ENCODE measurements at places on chromosomes 1 and 21.
A peak's percentile ranks its signal among the peaks of the same experiment; 100 is the strongest.

DNA sequence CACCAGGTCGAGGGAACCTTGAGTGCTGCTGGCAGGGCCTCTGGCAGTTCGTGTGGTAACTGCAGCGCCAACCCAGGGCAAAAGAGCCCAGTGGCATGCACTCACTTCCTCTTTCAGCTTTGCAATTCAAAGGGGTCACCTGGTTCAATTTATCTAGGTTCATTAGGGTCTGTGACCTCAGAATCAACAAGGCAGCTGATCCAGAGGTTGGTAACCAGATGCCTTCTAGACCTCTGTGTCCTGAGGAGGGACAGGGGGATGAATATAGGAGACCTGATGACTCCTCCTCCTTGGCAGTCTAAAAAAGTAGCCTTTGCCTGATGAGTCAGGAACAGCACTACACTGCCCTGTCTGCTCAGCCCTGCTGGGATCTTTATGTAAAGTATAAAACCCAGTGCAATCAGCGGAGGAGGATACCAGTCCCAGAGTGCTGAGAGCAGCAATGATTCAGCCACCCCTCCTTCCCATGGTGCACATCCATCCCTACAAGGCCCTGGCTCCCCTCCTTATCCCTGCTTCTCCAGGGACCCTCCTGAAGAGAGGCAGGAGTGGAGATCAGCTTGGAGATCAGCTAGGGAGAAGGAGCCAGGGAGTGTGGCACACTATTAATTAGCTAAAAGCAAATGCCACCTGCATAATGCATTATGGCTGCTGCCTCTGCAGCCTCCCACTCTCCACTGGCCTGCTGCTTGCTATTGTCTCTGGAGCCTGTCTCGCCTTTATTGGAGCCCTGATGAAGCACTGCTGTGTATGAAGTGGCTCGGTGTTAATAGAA lies 11.2 kb upstream of the FMOD start:
- DNase-seq = no peak

- DNase-seq = no peak
Measured at GRCh38 chr1:190399233-190399632, 78.4 kb downstream of the BRINP3 start.

DNA sequence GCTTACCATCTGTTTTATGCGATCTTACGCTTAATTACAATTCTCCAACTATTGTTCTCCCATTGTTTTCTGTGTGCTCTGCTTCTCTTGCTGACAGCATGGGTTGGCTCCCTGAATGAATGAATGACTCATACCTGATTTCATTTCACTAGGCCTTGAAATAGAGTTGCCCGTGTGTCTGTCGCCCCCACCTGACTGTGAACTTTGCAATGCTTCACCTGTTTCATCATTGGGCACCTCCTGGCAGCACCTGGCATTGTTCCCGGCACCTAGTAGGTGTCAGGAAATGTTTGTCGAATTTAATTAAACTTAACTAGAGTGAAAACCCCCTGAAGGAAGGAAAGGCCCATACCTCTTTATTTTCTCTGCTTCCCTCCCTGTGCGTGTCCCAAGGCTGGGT lies 120.5 kb upstream of the KLHDC7A start:
- no peak for DNase-seq

DNA sequence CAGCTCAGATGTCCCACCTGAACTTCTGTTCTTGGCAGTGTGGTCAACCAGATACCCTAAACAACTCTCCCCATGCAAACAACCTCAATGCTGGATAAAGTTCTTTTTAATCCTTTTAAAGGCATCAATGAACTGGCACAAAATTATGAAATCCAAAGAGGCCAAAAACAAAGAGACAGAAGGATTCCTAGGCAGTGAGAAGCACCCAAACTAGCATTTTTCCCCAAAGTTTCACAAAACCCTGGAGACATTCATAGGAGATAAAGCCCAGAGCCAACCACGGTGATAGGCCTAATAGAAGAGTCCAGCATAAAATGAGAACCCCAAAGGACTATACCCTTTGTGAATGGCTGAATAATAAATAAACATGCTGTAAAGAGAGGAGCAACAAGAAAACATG lies 50.7 kb downstream of the MATN1 start:
- DNase-seq = no peak

DNA sequence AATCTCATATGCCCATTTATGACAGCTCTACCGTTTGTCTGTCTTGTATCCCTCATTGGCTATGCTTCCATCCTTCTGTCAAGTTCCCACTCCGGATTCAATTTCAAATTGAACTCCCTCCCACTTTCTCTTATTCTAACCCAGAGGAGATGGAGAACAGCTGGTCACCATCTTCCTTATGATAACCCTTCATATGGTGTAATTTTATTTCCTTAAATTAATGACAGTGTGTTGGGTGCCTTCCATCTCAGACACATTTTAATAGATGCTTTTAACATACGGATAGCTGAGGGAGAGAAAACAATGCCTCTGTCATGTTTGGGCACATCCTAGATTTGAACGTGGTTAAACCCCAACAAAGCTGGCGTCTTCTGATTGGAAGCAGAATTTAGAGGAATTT lies 103.0 kb upstream of the PLXNA2 start:
- no peak for DNase-seq

- no peak for DNase-seq
Measured at GRCh38 chr1:53600001-53600400, 139.0 kb downstream of the GLIS1 start.

DNA sequence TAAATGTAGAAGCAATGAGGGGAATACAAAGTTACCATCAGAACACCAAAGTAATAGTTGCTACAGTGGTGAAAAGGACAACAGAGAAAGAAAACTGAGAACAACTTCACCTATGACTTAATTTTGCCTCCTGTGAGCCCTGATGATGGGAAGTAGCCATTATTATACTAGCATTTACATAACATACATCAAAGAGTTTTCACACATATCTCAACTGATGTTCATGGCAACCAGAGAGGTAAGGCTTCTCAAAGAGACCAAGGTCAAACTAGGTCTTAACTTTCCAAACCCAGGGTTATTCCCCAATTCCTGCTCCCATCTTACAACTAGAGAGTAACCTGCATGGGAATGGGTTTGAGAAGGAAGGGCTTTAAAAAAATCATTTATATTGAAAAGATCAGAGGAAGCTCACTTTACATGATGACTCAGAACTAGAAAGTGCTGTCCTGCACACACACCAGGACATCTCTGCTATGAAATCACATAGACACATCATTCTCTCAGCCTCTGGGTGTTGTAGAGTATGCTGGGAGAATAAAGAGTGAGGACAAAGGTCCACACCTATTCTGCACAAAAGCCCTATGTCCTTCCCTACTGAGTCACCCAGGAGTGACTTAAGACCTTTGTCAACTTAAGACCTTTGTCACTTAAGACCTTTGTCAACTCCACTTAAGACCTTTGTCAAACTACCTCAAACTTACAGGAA lies 179.7 kb downstream of the TNFSF18 start:
- DNase-seq = no peak

GRCh38 chr1:169858467-169858866 lies 35.2 kb downstream of the SCYL3 start:
- no peak for DNase-seq

- no peak for DNase-seq
Measured at GRCh38 chr21:33013626-33014025, 12.1 kb upstream of the OLIG2 start.

- DNase-seq = no peak
Measured at GRCh38 chr21:35048183-35048601, 910 bp downstream of the RUNX1 start.

DNA sequence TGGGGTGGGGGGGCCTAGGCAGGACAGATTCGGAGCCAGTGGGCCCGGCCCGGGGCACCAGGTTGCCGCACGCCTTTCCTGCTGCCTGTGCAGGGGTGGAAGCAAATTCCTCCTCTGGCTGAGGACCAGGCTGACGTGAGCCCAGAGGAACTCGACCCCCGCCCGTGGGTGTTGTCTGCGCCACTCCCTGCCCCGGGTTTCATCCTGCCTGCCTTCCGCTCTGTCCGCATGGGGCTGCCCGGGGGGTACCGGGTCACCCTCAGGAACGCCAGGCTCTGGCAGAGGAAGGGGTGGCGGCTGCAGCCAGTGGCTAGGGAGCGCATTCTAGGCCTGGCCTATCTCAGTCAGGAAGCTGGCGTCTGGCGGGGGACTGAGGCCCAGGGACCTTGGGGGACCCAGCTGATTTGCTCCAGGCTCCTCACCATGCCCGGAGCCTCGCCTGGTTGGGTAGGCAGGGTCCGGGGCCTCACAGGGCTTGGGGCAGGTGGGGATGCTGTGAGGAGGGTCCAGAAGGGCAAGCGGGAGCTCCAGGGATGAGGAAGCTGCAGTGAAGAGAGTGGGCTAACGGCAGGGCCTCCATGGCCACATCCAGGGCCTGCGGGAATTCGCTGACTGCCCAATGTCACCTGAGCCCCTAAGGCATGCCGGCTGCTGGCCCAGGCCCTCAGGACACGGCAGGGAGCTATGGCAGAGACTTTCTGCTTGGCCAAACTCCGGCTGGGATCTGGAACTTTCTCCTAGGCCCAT lies 2.4 kb upstream of the IBA57 start:
- DNase-seq = no peak

DNA sequence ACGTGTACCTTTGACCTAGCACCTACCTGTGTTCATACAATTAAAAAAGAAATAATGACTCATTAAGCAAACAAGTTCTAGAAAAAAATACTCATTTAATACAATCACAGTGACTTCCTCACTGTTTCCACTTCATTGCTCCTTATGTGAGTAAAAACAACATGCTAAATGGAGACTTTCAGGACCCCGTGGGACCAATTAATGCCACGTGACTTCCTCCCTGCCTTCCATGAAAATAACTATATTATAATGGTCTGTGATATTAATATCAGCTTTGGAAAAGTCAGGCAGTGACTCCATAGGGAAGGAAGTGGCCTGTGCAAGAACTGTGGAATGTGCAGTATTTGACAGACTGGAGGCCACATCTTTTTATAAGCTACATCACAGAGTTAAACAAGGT lies 337.8 kb downstream of the HLX start:
- no peak for DNase-seq

DNA sequence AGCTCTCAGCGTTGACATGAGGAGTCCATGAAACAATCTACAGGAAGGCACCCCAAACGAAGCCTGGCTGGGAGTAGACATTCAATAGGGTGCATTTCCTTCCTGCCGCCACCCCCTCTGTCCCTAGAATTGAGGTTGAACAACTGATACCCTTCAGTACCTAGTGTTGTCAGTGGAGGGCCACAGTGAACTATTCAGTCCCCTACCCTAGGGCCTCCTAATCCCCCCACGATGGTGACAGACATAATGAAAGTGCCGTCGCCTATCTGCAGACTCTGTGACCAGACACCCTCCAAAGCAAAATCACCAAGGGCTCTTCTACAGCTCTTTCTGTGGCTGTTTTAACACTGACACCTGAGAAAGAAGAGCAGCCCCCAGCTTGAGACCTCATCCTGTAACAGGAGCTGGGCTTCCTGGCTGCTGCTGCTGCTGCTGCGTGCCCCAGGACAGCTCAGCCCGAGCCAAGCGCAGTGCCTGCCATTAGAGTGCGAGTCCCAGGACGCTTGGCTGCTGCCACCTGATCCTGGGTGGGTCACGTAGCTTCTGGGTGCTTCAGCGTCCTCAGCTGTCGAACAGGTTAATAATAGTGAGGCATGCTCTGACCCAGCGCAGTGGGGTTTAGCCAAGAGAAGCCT lies 183.0 kb downstream of the ZBTB18 start:
- no peak for DNase-seq

DNA sequence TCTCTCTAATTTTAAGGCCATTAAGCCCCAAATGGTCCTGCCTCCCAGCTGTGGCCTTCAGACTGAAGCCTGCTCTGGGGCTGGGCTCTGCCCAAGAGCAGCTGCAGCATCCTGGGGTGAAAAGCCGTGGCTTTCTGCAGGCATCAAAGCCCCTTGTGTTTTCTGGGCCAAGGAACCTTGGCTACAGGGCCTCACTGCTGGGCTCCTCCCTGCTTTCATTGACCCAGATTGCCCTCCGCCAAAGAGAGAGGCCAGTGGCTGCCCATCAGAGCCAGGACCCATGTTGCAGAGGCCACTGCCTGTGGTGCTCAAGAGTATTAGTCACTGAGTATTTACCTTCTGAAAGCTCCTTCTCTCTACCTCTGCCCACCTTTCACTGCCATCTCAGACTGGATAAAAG lies 1.6 kb downstream of the ZNF648 start:
- no peak for DNase-seq

DNA sequence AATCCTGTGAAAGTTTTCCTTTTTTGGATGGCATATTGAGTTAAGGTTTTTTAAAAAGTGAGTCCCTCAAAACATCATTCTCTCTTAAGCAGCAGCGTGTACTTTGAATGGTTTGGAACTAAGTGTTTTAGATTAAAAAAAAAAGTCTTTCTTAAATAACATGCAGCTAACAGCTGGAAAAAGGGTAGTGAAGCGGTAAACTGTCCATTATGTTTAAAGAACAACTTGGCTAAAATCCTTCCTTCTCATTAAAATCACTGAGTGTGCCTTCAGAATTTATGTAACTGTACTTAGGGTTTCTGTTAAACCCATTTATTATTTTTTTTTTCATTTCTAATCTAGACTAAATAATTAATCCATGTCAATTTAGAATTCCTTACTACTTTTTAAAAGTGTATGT lies 254.2 kb upstream of the ADAMTS5 start:
- no peak for DNase-seq

DNA sequence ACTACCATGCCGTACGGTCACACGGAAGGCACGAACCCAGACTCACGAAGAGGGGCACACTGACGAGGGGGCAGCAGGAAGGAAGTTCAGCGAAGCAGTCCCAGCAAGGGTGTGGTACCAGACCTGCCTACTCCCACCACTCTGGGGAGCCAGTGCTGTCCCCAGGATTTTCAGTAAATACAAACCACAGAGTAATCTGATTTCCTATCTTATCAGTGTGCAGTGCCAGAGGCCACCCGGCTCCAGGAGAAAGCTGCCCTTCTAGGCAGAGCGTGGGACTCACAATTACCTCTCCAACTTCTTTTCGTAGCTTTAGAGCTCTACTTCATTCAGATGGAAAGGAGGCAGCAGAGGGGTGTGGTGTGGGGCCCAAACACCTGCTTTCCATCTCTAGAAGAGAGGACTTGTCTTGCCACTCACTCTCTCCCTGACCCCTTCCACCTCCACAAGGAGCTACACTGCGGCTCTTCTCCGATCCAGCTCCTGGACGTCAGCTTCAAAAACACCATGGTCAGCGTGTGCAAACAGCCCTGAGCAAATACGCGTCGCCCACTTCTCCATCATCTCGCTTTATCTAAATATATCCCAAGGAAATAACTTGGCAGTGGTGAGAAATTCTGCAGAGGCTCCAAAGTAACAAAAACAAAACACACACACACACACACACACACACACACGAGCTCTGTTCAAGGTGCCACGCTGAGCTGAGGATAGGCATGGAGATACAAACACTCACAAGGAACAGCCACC lies 98.5 kb downstream of the MRPL37 start:
- DNase-seq = no peak

- DNase-seq = no peak
Measured at GRCh38 chr1:43285269-43285990, at the start of gene C1orf210. Gene C1orf210 (minus strand): TSS chr1:43285581. CDS start chr1:43283270, 2,311 bp downstream.

- DNase-seq = no peak
Measured at GRCh38 chr1:11134898-11135266, 35.2 kb upstream of the EXOSC10 start.

GRCh38 chr1:44808938-44809917 lies 905 bp downstream of the BTBD19 start:
- DNase-seq = peak; percentile 87

GRCh38 chr1:66290761-66291530 lies 243.0 kb upstream of the SGIP1 start:
- no peak for DNase-seq

GRCh38 chr1:223531742-223532341 lies 133.7 kb downstream of the CAPN8 start:
- DNase-seq = peak; percentile 40

GRCh38 chr21:28150778-28151177 lies 841.9 kb downstream of the LTN1 start:
- no peak for DNase-seq
